ENCODE measurements at places on chromosomes 13 and 19.
A peak's percentile ranks its signal among the peaks of the same experiment; 100 is the strongest.

- DNase-seq = no peak
Observed at GRCh38 chr13:98858191-98858590, 105.7 kb upstream of the SLC15A1 start.

GRCh38 chr19:48398102-48398374, 4.6 kb downstream of the GRIN2D start:
- no peak for DNase-seq

DNA sequence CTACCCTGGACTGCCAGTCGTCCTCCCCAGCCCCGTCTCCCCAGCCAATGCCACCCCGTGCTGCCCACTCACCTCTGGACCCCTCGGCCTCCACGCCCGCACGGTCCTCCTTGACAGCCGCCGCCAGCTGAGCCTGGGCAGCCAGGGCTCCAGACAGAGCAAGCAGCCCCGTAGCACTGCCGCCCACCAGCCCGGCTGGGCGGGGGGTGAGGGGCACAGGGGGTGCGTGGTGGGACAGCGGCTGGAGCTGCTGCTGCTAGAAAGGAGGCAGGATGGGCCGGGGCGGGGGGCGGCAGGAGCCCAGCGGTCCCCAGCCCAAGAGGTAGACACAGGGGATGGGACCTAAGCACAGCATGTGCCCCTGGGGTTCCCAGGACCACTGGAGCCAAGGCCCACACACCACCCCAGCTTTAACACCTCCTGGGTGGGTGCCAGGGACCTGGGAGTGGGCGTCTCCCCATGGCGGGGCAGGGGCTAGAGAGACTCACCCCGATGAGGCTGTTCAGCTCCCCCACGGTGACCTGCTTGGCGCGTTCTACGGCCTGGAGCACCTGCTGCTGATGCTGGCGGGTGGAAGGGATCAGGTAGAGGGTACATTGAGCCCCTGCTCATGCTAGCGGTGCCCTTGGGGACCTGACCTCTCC, 9.7 kb downstream of the TLE2 start:
- DNase-seq = no peak

- no peak for DNase-seq
Observed at GRCh38 chr13:99983499-99984401, 2.2 kb downstream of the ZIC2 start.

GRCh38 chr19:10110076-10110971, 1.2 kb upstream of the P2RY11 start:
- peak; percentile 81 for DNase-seq

DNA sequence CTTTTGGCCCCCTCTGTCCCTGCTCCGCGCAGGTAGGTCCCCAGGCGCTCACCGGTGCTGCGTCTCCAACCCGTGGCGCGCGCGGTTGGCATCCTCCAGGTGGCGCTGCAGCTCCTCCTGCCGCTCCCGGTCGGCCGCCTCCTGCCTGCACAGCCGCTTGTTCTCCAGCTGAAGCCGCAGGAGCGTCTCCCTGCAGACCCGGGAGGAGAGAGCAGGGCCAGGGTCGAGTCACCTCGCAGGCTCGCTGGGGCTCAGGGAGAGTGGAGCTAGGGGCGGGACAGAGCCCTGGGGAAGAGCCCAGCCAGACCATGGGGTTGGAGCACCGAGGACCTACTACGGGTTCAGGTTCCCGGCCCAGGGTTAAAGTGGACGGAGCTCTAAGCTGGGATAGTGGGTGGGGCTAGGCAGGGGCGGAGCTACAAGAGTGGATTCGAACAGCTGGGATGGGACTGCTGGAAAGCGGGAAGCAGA, 9.3 kb downstream of the HOOK2 start:
- no peak for DNase-seq

GRCh38 chr19:55373993-55374757, 2.5 kb upstream of the TMEM190 start:
- no peak for DNase-seq

DNA sequence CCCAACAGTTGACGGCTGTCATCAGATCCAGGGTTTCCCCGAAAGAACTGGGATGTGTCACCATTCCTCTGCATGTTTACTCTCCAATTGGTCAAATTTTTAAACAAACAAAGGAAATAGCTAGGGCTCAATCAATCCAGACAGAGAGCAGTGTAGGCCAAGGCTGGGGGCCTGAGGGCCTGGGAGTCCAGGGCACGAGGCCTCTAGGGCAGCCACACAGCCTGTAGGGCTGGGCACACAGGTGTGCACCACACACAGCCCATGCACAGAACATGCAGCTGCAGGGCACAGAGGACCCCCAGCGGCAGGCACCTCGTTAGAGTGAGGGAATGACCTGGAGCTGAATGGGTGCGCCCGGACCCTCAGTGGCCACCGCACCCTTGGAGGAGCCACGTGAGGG, 9.5 kb downstream of the MIER2 start:
- no peak for DNase-seq

Measured in vagina (tissue), 2 donors.